ENCODE measurements at places on chromosomes 4 and X.

GRCh38 chrX:48703642-48704481 is 7.3 kb downstream of the SUV39H1 start:
- DNase-seq: no peak

GRCh38 chr4:76993787-76994641 is 44.5 kb downstream of the SEPTIN11 start:
- DNase-seq: no peak

DNA sequence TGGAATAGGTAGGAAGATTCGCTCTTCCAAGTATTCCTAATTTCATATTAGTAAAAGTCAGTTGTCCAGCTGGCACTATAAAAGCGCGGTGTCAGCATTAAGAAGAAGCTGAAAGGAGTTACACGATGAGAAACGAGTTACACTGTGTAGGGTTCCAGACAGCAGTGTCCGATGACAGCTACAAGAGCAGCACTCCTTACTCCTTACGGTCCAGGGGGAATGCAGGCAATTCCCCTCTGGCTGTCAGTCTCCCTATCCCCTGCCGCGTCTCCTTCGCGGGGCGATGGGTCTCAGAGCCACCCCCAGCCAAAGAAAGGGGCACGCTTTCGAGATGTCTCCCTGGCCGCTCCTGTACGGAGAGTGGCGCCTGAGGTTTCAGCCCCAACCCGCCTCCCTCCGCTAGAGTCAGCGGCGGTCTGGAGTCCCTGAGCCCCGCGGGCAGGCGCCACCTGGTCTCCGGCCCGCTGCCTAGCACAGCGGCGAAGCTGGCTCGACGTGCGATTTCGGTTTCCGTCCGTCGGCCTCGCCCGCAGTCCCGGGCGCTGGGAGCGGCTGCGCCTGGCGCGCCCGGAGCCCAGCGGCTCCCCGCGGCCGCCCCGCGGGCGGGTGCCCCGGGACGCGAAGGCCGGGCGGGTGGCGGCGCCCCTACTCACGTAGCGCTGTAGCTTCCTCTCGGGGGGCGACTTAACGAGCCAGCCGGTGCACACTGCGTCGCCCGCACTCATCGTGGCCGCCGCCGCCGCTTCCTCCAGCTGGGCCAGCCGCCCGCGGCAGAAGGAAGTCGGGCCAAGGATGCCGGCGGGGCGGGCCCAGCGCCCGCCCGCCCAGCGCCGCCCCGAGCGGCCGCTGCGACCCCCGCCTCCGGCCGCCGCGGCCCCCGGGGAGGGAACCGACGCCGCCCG is at the start of gene GAB3:
Gene GAB3 (minus strand): TSS at position 777 of the 902 bp plus-strand sequence. CDS start 52 bp downstream, at position 725.
- DNase-seq: no peak

- DNase-seq: no peak
Observed at GRCh38 chr4:123283371-123283895, 113.2 kb upstream of the SPRY1 start.

- DNase-seq: no peak
Observed at GRCh38 chrX:126339928-126340327, 173.8 kb upstream of the DCAF12L2 start.

- DNase-seq: peak; percentile 78
Observed at GRCh38 chr4:89379511-89380044, 72.0 kb upstream of the GPRIN3 start.

GRCh38 chr4:98542011-98542410 is 116.4 kb downstream of the TSPAN5 start:
- no peak for DNase-seq

All from glomerular endothelial cell (primary cell).